ENCODE measurements at places on chromosomes 2 and 18. TPM values are rescaled to one million over a fixed set of nuclear protein-coding genes. Genes with fewer than 3 reads are reported as not detected.

DNA sequence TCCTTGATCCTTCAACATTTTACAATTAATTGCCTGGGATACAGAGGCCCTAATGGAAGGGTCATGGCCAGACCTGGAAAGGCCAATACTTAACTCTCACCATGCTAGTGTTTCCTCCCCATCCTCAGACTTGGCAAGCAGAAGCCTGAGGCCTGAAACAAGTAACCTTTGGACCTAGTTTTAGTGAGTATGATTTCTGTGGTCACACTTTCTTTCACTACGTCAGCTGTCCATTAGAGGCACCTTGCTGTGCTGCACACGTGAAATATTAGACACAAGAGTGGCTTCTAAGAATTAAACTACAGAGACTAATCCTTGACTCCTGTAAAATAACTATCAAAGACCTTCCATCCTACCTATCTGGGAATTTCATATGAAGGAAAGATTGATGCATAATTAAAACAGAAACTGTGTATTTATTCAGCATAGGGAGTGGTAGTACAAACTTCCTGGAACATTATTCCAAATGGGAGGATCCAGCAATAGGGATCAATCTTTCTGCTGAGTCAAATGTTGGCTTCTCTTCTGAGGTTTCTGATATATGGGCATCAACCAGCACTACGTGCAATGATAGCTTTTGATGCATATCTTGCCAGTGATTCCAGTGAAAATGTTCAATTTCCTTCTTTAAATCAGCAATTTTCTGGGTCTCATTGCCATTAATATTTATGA is 249.7 kb downstream of the IKZF2 start:
- no peak overlapping the region for H3K4me3 ChIP-seq
- H3K36me3 ChIP-seq = no peaks in the 10 kb centered on the region
- no peaks in the 10 kb centered on the region for H3K27me3 ChIP-seq
- DNase-seq = no peak

GRCh38 chr2:27807476-27807875 is 36.0 kb downstream of the MRPL33 start:
- H3K4me3 ChIP-seq = no peak overlapping the region
- H3K27me3 ChIP-seq = no peaks in the 10 kb centered on the region

The COLEC12 gene
- total RNA-seq = 40.2 TPM

The RAD51AP2 gene
- not detected for total RNA-seq

DNA sequence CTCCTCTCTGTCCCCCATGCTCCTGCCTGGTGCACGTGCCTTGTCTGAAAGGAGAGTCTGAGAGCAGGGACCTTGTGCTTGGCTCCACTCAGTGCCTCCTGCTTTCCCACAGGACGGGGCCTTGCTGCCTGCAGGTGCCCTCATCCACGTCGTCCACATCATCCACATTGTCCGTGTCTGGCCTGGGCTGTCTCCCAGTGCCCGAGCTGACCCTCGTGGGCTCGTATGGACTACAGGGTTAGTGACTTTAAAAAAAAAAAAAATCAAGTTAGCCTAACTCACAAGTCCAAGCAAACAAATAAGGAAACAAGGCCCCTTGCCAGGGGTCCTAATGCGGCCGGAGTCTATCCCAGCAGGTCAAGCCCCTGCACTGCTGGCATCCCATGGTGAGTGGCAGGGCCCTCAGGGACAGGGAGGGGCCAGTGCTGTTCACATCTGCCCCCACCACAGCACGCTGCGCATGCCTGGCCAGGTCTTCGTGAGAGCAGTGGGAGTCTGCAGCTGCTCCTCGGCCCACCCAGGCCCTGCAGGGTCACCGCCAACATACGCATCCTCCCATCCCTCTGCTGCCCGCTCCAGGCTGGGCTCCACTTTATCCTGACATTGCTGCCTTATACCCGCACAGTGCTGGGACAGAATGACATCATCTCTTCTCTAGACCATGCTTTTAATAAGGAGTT is 232.6 kb downstream of the NDUFA10 start:
- H3K27ac ChIP-seq = no peak overlapping the region
- no peaks in the 10 kb centered on the region for H3K36me3 ChIP-seq
- no peaks in the 10 kb centered on the region for H3K27me3 ChIP-seq
- no peak overlapping the region for H3K4me3 ChIP-seq

- H3K27me3 ChIP-seq = no peaks in the 10 kb centered on the region
- no peak overlapping the region for H3K27ac ChIP-seq
- H3K36me3 ChIP-seq = no peaks in the 10 kb centered on the region
- H3K4me1 ChIP-seq = no peaks in the 10 kb centered on the region
- no peak for DNase-seq
Observed at GRCh38 chr2:109341355-109342255, 212.6 kb downstream of the SH3RF3 start.

GRCh38 chr2:95362486-95362885 is 40.0 kb upstream of the FAHD2A start:
- H3K27ac ChIP-seq = no peak overlapping the region
- H3K36me3 ChIP-seq = no peaks in the 10 kb centered on the region
- no peaks in the 10 kb centered on the region for H3K4me1 ChIP-seq
- H3K4me3 ChIP-seq = no peak overlapping the region

- H3K4me3 ChIP-seq = peak overlapping the region; percentile 12
- H3K4me1 ChIP-seq = peaks cover 8% of the 10 kb centered on the region
- no peaks in the 10 kb centered on the region for H3K27me3 ChIP-seq
Observed at GRCh38 chr2:74835831-74836674, 2.1 kb downstream of the HK2 start.

DNA sequence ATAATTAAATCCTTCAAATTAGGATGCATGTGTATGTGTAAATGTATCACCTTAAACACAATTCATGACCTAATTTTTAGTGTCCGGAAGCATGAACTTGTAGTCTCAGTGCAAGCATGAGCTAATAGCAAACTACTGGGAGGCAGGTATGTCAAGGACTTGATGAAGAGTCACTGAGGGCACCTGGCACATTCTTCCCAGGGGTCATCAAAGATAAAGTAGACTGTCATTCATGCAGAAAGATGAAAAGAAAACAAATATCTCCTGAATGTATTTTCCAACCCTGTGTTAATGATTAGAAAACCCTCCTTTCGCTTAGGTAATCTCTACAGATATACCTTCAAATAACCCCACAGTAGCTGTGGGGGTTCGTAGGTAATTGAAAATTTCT is 234.9 kb downstream of the SOCS6 start:
- no peaks in the 10 kb centered on the region for H3K4me1 ChIP-seq
- H3K27me3 ChIP-seq = no peaks in the 10 kb centered on the region
- DNase-seq = no peak
- no peak overlapping the region for H3K27ac ChIP-seq

The PLGLB2 gene
- 0.61 TPM for total RNA-seq

DNA sequence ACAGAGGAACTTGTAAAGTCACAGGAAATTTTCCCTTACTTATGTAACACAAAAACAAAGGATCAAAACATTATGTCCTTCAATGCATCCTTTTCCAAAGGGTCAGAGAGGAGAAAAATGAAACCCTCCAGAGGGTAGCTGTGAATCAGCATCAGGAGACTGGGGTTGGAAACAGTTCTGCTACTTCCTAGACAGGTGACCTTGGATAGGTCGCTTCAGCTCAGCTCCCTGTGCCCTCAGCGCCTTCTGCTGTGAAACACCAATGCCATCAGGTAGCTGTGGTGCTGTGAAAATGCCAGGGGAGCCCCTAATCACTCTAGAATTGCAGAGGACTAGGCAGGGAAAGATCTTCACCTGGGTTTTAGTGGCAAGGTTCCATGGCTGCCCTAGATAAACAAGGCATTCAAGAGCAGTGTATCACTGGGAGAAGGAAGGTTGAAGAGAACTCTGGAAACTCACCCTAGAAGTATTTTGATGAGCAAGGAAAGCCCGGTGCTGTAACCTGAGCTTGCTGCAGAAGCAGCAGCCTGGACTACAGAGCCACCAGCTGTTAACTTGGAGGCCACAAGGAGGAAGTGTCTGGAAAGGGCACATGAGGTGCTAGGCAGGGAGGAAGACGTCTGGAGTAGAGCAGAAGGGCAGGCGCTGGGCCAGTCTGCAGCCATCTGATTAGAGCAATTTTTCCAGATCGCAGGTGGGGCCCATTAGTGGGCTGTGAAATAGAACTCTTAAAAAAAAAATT is 100.7 kb upstream of the MCFD2 start:
- peaks cover 46% of the 10 kb centered on the region for H3K36me3 ChIP-seq
- DNase-seq = no peak
- H3K4me1 ChIP-seq = peaks cover 3% of the 10 kb centered on the region
- H3K27me3 ChIP-seq = no peaks in the 10 kb centered on the region

DNA sequence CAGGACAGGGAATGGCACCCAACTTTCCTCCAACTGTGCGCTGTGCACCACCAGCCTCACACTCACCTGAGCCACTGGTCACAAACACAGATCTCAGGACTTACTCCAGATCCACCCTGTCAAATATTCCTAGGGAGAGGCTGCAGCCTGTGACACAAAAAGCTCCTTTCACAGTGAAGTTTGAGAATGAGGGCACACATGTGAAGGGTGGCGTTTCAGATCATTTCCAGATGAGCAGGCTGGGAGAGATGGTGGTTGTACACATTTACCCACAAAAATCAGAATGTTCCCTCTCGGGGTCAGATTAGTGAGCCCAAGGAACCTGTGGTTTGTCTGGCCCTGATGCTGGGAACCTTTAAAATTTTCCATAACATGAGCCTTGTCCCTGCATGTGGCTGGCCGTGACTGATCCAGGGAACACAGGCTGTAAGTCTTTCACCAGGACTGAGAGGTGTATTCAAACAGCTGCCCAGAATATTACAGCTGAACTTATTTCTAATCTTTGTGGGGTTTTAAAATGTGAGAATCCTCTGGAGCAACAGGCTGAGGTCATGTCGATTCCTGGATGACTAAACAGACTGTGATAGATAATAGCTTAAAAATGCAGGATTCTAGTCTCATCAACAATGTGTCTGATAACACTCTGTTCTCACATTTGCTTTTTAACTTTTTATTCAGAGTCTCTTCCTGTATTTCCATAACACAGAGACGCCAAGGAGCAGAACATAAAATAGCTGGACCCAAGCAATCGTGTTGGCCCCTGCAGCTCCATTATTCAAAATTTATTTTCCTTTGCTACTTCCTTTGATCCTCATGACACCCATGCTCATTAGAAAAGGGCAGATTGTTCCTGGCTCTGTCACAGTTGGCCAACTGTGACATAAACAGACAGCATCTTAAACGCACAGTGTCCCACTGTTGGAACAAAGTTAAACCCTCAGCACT is 35.5 kb downstream of the IL1R2 start:
- H3K27ac ChIP-seq = peak overlapping the region; percentile 74
- H3K4me1 ChIP-seq = peaks cover 42% of the 10 kb centered on the region
- no peak overlapping the region for H3K4me3 ChIP-seq
- DNase-seq = peak; percentile 58

- DNase-seq = no peak
- H3K4me1 ChIP-seq = no peaks in the 10 kb centered on the region
- H3K36me3 ChIP-seq = no peaks in the 10 kb centered on the region
- H3K27me3 ChIP-seq = no peaks in the 10 kb centered on the region
- no peak overlapping the region for H3K27ac ChIP-seq
- no peak overlapping the region for H3K4me3 ChIP-seq
Observed at GRCh38 chr2:230941202-230942180, 16.4 kb upstream of the GPR55 start.

DNA sequence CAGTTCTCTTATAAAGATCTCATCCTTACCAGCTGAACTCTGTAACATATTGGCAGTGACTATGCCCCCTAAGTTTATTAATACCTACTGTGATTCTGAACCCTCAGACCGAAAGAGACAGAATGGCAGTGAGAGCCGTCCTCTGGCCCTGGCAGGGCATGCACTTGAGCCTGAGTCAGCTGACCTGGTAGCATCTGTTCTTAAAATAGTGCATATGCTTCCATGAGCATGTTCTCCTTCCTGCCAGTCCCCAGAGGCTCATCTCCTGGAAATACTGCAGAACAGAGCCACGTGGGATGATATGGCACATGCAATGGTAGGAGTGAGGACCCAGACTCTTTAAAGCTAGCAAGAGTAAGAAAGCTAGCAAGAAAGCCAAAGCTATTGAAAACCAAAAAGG is 59.0 kb downstream of the RASGRP3 start:
- H3K4me1 ChIP-seq = no peaks in the 10 kb centered on the region
- H3K4me3 ChIP-seq = no peak overlapping the region
- H3K27me3 ChIP-seq = no peaks in the 10 kb centered on the region
- peak overlapping the region; percentile 69 for H3K27ac ChIP-seq
- DNase-seq = no peak

DNA sequence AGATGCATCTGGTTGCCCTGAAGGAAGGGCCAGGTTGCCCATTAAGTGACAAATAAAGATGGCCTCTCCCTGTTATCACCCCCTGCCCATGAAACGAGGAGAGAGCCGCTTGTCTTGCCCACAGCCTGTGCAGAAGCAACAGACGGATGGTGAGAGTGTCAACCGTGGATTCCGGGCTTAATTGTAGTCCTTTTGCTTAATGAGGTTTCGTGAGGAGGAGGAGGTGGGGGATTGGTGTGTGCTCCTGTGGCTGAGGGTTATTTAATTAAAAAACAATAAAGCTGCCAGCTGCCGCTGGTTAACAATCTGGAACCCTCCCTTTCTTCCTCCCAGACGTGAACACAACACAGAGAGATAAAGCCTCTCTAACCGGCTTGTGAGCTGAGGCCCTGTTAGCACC is 188.0 kb upstream of the PARD3B start:
- no peak overlapping the region for H3K27ac ChIP-seq
- DNase-seq = no peak
- H3K4me1 ChIP-seq = no peaks in the 10 kb centered on the region
- H3K4me3 ChIP-seq = no peak overlapping the region
- H3K36me3 ChIP-seq = no peaks in the 10 kb centered on the region

DNA sequence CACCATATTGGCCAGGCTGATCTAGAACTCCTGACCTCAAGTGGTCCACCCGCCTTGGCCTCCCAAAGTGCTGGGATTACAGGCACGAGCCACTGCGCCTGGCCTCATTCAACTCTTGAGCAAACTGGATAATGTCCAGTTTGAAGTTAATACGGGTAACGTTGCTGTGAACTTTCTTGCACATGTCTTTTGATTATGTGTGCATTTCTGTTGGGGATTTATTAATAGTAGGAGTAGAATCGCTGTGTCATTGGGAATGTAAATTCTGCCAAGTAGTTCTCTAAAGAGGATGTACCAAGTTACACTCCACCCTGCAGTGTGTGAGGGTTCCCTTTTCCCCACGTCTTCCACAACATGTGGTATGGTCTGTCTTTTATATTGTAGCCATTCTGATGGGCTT is 6.2 kb downstream of the IMPA2 start:
- H3K27me3 ChIP-seq = no peaks in the 10 kb centered on the region
- no peak overlapping the region for H3K4me3 ChIP-seq
- H3K36me3 ChIP-seq = no peaks in the 10 kb centered on the region
- no peak for DNase-seq

The ECEL1 gene
- total RNA-seq = 0.31 TPM

The MYO7B gene
- total RNA-seq = 4.7 TPM

- DNase-seq = no peak
- H3K27me3 ChIP-seq = no peaks in the 10 kb centered on the region
- H3K36me3 ChIP-seq = no peaks in the 10 kb centered on the region
- no peak overlapping the region for H3K27ac ChIP-seq
- no peak overlapping the region for H3K4me3 ChIP-seq
Observed at GRCh38 chr18:41038071-41038470, 917.0 kb upstream of the PIK3C3 start.

Measured in lung (tissue), 17 donors.